Heart right ventricle (tissue), 16 donors: ENCODE measurements at places on chromosomes 6 and 20.

- no peak for DNase-seq
Observed at GRCh38 chr20:48395816-48396546, 431.8 kb downstream of the PREX1 start.

GRCh38 chr6:166004876-166005275, 162.8 kb downstream of the TBXT start:
- DNase-seq = no peak

- DNase-seq = no peak
Observed at GRCh38 chr6:54801669-54802068, 44.9 kb upstream of the FAM83B start.

DNA sequence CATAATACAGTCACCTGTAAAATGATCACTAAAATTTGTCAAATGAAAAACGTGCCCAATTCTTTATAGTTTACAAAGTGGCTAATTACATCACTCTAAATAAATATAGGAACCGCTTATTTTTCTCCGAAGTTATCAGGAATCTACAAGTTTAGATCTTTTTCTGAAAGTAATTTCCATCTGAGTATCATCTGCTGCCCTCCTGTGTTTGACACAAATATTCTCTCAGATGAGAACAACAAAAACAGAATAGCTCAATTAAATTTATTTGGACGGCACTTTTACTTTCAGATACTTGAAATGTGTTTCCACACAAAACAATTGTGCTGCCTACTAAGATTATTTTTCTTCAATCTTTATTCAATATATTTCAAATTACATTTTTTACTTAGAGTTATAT, 5.0 kb downstream of the SF3B5 start:
- no peak for DNase-seq

DNA sequence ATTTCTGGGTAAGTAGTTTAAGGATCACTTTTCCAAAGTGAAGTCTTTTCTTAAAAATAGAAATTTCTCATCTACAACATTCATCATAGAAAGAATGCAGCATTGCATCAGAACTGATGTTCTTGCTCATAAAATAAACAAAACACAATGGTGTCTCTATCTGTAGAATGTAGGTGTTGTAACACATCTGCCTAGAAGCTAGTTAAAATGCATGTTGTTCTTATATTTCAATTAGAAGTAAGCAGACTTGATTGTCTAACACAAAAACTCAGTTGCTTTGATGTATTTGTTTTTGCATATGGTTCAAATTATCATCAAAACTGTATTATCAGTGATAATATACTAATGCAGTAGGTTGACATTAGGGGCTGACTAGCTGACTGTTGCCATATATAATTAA, 654.7 kb upstream of the FLRT3 start:
- DNase-seq = no peak
